ENCODE measurements at places on chromosomes 11 and 22.
A peak's percentile ranks its signal among the peaks of the same experiment; 100 is the strongest.

DNA sequence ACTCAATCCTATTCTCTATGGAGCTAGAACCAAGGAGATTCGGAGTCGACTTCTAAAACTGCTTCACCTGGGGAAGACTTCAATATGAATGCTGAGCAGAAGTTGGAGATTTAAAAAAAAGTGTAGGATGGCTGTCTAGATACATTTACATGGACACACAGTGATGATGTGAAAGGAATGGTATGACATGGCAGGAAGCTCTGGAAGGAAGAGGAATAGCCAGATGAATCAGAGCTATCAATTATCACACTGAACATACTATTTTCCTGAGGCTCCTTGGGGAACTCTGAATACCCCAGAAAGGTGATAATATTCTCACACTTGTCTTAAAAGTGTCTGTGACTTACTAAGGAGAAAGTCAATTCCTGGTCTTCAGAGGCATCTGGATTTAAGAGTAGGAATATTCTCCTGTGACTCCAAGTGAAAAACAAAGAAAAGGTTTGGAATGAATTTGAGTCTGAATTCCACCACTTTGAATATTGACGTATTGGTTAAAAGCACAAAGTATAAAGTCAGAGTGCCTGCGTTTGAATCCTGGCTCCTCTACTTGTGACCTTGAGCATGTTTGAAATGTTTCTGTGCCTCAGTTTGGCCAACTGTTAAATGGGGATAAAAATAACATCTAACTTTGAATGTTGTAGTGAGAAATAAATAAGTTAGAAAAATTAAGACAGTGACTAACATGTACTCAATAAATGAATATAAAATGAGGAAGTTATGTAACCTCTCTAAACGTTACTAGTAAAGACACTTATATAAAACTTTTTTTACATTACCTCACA, 1.3 kb downstream of the OR52D1 start:
- no peak for DNase-seq

DNA sequence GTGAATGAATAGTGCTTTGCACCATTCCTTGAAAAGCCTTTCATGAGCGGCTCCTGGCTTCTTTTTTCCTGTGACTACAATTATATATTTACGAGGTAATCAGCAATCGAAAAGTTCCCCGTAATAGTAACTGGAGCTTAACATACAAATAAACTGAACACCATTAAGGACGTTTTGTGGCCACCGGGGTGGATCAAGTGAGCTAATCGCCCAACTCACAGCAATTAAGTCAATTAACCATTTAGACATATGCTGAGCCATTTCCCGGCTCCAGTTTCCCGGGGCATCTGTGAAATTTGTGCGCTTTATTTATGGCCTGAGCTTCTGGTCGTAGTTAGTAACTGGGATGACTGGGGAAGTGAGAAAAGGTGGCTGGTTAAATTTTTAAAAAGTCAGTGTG, 465.2 kb downstream of the MIAT start:
- no peak for DNase-seq

DNA sequence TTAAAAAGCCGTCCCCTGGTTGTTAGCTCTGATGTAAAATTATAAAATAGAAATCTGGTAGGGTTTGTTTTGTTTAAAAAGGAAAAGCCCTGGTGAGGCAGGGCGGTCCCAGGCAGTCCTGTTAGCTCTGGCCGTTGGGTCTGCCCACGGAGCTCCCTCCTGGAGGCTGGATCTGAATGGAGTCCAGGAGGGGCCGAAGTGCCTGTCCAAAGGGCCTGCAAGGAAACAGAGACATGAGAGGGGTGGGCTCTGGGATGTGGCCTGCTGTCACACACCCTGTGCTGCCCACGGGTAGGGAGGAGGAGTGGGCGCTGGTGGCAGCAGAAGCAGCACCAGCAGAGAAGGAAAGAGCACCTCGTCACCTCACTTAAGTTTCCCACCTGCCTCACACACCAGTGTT, 11.3 kb upstream of the PMM1 start:
- no peak for DNase-seq

GRCh38 chr11:96339706-96340554, 3.1 kb downstream of the MAML2 start:
- no peak for DNase-seq

GRCh38 chr11:27281276-27281675, 81.7 kb downstream of the CCDC34 start:
- no peak for DNase-seq

DNA sequence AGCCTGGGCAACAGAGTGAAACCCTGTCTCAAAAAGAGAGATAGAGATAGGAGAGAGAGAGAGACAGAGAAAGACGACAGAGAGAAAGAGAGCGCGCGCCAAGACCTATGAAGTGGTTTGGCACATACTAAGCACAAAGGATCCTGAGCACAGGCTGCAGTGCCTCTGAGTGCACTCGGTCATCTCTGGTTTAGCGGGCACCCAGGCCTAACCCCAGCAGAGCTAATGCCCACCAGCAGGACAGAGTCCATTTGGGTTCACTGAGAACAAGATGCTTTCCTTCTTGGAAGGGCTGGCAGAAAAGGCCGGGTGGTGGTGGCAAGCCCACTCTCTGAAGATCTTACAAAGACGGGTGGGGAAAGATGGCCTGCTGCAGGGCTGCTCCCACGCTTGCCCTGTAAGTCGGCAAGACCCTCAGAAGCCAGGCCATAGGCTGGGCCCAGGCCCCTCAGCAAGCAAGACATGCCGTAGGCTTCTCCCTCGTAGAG, 3.3 kb downstream of the SCARF2 start:
- DNase-seq: no peak

GRCh38 chr11:22192289-22192641, 620 bp upstream of the ANO5 start:
- no peak for DNase-seq

- DNase-seq: no peak
Measured at GRCh38 chr22:50581031-50581949, 1.4 kb downstream of the CHKB start.

GRCh38 chr22:39938509-39939111, 21.6 kb upstream of the TMA7B start:
- DNase-seq: no peak

- DNase-seq: no peak
Measured at GRCh38 chr11:71489311-71490043, 36.5 kb downstream of the NADSYN1 start.

- no peak for DNase-seq
Measured at GRCh38 chr11:85809191-85809590, 1.8 kb downstream of the SYTL2 start.

DNA sequence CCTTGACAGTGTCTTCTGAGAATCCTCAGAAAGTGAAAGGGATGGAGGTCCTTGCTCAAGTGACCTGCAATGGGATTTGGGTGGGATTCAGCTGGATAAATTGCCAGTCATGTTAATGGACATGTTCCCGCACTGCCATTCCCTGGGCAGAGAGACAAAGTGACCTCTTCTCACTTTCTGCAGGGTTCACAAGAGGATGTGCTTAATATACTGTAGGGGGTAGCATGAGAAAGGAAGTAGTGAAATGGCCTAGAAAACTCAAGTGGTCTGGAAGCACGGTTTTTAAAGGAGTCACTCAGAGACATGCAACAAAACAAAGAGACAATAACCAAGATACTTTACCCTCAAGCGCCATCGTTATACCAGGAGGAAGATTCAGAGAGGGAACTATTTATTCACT, 70.2 kb downstream of the NELL1 start:
- DNase-seq: no peak

DNA sequence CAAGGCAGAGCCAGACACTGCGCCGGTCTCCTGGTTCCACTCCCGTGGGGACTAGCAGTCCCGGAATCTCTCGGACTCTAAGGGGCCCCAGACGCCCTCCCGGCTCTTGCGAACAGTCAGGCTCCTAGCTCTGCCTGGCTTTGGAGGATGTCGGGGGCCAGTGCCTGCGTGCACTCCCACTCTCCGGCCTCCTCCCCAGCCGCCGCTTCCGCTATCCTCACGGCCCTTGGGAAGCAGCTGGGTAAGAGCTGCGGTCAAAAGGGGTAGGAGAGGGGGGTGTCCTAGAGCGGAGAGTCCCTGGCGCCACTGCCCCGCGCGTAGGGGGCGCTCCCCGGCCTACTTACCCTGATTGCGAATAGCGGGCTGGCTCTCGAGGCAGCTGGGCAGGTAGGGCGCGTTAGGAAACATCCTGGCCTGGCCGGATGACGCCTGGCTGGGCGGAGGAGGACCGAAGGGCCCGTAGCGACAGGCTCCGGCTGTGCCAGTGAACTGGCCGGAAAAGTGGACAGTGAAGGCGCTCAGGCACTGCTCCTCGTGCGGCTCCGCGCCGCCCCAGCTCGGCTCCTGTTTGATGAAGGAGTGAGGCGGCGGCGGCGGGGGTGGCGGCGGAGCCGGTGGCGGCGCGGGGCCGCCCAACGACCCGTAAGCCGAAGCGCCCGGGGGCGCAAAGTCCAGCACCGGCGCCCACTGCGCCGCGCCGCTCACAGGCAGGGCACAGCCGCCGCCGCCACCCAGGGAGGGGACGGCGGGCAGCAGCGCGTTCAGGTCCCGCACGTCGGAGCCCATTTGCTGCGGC, 785 bp downstream of the WT1 start:
- no peak for DNase-seq

GRCh38 chr22:32475468-32476010, 928 bp downstream of the FBXO7 start:
- peak; percentile 2 for DNase-seq

GRCh38 chr11:86292912-86293616, 9.0 kb upstream of the HIKESHI start:
- DNase-seq: no peak

DNA sequence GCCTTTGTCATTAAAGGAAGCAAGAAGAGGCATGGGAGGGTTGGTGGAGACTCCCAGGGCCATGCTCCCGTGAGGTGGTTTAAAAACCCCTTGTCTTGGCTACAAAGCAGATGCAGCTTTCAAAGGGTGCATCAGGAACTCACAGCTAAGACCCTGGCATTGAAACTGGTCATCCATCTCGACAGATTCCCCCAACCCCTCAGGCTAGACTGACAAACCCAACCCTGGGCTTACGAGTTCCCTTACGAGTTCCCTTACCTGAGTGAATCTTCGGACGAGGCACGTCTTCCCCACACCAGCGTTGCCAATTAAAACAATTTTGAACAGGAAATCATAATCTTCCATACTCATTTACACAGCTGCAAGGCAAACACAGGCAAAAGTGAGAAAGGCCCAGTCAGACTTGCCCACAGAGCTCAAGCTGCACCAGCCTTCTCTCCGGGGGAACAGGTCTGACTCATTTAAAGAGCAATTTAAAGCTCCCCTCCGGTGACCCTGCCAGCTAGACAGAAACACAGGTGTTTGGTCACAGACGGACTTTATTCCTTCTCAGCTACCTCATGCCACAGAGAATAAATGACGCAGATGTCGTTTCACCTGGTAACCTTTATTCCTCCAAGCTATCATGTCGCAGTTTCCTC, 74.6 kb downstream of the RAB30 start:
- no peak for DNase-seq

DNA sequence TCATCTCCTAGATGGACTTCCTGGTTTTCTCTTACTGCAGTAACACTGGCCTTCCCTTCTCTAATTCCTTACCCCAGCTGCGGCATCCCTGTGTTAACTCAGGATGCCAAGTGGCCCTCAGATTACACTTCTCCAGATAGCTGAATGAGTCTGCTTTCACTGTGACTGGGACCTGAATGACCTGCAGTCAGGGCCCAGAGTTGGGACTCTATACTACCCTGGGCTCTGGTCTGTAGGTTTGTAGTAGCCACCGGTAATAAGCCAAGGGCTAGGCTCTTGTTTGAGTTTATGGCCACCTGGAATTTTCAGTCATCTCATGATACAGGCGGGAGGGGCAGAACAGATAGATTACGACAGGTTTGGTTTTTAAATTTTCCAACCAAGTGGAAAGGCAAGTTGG, 24.1 kb downstream of the TUB start:
- DNase-seq: no peak

- DNase-seq: no peak
Measured at GRCh38 chr11:133251841-133252240, 280.5 kb downstream of the OPCML start.

GRCh38 chr11:124096364-124096763, 18.9 kb upstream of the VWA5A start:
- no peak for DNase-seq

DNA sequence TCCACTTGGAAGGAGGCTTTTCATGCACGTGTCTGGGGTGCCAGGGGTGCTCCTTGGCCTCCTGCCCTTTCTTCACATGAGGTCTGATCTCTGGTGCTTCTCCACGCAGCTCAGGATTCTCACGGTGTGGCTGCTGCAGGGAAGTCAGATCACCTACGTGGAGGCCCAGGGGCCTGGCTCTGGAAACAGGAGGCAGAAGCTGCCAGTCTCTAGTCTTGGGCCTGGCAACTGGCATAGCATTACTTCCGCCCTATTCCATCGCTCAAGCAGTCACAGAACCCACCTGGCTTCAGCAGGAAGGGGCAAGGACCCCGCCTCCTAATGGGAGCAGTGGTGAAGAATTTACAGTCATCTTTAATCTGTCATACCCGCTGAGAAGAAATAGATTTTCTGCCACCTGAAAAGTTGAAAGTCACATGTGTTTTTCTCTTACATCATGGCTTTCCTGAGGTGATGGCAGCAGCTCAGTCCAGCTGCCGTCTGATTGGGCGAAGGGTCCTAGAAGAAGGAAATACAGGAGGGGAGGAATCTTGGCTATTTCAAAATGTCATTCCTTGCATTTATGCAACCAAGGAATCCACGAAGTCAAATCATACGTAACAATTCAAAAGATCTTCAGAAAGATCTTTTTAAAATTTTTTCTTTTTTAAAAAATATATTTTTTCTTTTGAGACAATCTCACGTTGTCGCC, 50.1 kb upstream of the DKK3 start:
- DNase-seq: no peak

DNA sequence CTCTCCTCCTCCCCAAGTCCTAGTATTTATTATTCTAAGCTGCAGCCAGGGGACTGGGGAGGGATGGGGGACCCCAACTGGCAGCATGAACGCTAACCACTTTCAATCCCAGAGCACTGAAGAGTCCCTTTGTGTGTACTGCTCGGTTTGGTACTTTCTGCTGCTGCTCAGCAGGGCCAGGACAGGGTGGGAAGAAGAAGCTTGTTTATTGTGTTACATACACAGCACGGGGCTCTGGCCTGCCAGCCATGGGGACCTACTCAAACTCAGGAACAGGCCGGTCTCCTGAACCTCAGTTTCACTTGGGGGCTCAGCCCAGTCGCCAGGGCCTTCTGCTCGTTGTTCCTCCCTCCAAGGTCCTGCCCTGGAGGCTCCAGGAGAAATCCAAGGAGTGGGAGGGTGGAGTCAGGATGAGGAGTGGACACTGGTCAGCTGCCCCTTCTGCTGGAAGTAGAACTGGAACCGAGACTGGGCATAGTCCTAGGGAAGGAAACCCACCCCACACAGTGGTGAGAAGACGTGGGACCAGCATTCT, 616 bp upstream of the CPT1B start:
- no peak for DNase-seq

DNA sequence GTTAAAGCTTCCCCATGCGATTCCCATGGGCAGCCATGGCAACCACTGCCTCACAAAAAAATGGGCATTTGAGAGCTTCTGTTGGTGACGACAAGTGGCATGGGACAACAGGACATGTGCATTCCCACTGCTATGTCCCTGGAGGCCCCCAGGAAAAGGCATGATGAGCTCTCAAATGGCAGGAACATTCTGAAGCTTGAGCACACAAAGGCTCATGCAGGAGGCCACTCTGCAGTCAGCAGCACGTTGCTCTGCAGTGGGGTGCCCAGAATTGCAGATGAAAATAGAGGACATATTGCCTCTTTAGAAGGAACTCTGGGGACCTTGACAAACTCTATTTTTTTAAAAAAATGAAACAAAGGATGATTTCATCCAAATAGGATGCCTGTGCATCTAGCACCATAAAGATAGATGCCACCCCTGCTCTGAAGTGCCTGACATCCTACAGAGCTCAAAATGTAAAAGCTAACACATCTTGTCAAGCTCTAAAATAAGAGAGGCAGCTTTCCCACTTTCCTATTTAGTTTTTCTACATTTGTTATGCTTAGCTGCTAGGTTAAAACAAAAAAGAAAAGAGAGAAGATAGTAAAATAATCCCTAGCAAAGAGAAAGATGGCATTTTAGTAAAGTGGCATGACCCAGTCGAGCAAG, 277.6 kb upstream of the ZC3H12C start:
- DNase-seq: no peak

Data from stimulated activated CD8-positive, alpha-beta memory T cell treated with anti-CD3 and anti-CD28 coated beads, Interleukin-7, amount 100 ng/mL, for 1 hour (primary cell).